ENCODE measurements at places on chromosomes 1 and 21.

DNA sequence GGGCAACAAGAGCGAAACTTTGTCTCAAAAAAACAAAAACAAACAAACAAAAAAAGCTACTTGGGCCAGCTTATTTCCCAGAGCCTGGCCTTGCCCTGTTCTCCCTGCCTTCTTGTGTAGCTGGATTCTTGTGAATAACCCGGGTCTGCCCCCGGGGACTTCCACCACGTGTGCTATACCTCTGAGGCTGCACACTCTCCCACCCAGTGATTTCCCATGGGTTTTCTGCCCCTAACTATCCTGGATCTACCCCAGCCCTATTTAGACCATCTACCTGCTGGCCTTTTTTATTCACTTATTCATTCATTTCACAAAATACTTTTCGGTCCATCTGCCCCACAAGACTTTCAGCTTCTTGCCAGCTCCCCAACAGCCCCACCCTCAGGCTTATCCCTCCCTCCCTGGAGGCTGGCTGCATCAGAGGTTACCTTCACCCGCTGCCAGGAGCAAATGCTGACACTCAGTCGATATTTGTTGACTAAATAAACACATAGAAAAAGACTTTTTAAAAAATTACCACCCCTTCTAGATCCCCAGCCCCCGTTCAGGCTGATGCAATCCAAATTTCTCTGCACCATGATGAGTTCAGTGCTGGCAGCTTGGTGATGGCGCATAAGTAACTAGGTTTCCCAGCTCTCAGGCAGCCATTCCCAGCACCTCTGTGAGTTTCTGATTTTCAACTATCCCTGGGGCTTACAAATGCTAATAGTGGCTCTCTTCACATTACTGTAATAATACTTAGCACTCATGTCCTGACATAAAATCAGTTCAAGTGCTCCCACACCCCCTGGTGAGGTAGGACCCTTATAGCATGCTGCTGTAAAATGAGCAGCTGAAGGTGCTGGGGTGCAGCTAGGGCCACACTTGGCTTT is 30.7 kb upstream of the TARBP1 start:
- DNase-seq = no peak

DNA sequence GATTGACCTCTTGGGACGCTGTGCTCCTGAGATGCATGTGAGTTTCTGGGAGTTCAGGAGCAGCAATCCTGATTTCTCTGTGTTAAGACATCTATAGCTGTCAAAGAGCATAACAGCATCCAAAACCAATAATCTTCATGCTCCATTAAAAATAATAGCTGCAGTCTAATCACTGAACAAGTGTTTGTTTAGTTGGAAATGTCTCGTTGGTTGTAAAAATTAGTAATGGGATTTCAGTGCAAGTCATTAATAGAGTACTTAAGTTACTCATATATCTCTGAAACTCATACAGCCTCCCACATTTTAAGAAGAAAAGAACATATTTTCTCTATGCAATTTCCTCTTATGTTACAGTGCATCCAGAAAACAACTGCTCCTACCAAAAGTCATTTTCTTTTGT is 249.8 kb downstream of the ZP4 start:
- no peak for DNase-seq

DNA sequence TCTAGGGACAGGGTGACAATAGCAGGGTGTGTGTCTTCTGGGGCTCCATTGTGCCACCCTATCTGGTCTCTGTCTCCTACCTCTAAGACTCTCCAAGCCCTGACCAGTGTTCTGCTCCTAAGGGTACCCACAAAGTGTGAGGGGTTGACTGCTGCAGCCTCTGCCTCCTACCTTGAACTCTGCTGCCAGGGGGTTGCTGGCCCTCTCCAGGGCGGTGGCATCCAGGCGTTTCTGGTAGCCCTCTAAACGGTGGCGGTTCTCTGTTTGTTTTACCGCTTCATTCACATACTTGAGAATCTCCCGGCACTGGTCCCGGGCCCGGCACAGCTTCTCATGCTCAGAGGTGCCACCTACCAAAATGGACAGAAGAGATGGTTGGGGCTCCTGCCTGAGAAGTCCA is 24.4 kb downstream of the LRRC71 start:
- DNase-seq = no peak

DNA sequence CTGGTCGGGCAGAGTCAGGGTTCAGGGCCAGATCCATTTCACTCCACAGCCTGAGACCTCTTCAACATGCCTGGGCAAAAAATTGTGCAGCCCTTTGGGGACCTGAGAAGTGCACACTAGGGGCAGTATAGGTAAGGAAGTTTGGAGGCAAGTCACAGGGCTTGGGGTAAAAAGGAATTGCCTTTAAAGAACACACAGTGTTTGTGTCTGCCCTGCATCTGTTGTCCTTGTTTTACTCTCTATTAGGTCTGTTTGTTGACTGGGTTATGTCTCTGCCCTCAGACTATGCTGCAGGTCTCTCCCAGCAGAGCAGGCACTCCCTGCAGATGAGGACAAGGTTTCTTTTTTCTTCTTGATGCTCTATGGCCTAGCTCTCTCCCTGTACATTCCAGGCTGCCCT is 22.0 kb downstream of the LDLRAD2 start:
- DNase-seq = no peak

- no peak for DNase-seq
These were observed 25.0 kb downstream of the FUBP1 start for GRCh38 chr1:77953907-77954306.

- DNase-seq = no peak
These were observed 118.4 kb upstream of the NR5A2 start for GRCh38 chr1:199909137-199909536.

- no peak for DNase-seq
These were observed 18.0 kb downstream of the SERTAD4 start for GRCh38 chr1:210250665-210250997.

DNA sequence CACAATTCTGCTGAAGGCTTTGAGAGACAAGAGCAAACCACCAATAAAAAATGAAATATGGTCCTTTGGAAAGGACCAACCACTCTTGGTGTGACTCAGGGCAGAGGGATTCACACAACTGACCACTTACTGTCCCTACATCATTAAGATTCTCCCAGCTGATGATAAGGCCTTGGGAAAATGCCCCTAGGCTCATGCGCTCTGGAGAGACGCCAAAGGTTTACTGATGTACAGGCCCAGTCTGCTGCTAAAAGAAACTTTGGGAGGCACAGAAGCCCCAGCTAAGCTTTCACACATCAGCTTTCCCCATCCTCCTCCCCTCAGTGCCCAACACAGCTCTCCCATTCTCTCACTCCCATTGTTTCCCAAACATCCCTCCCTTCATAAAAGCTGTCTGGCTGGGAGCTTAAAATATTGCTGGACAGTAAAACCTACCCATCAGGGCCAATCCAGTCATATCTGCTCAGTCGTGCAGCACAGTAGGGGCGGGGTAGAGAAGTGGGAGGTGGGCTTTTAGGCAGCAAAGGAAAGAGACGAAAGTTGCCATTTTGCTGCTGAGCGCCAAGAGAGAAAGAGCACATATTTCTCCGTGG is at the start of gene GJA8:
Gene GJA8, plus strand, starts transcription at position 543 of the 593 bp plus-strand sequence. CDS start 5,161 bp downstream, outside the sequence.
- DNase-seq = no peak

- no peak for DNase-seq
These were observed 34.2 kb downstream of the CNIH3 start for GRCh38 chr1:224650290-224650689.

DNA sequence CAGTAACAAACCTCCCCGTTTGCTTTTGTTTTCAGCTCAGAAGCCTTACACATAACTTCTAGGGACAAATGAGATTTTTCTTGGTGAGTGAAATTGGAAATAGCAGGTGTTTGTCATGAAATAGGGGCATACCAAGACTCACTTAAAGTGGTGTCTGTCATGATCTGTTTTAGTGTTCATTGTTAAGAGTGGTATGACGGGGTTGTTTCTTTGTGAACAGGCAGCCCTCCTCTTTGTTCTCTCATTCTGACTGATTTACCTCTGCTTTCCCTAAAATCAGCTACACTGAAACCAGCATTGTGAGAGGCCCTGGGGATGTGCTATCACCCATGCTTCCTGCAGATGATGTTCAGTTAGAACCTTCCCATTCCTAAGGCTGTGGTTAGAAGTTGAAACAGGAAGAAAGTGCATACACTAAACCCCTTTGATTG is 2.5 kb upstream of the ERO1B start:
- DNase-seq = no peak

DNA sequence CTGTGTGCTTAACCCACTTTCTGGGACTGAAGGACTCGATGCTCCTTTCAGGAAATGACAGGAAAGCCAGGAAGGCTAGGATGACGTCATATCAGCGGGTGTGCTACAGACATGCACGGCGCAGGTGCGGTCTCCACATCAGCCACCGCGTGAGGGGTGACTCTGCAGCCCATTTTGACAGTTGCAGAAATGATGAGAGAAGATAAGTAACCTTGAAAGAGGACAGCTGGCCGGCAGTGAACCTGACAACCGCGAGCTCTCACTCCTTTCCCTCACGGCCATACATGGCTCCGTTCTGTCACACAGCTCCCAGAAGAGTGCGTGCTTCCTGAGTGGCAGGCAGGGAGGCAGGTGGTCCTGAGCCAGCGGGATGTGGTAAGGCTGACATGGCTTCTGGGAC is 1.7 kb upstream of the KRTAP10-5 start:
- no peak for DNase-seq

DNA sequence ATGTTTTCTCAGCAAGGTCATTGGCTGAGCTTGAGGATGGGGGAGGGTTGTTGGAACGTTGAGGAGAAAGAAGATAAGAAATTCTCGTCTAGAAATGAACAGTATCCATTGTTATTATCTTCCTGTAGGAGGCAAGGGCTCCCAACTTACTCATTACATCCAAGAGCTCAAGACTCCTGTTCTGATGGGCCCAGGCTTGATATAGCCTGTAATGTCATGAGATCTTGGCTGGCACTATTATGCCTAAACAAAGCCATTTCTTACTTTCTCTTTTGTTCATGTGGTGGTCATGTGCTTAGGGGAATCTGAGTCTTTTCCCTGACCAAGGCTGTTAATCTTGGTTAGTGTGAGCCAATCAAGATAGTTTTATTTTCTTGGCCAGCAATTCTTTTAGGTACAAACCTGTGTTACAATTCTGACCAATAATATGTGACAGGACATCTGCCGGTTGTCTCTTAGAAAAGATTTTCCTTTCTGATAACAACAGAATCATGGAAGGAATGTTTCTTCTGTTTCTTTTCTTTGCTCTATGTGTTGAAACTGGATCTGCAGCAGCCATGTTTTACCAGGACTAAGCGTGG is 15.2 kb upstream of the IGSF3 start:
- DNase-seq = no peak

- DNase-seq = no peak
These were observed 23.3 kb downstream of the PAX7 start for GRCh38 chr1:18653916-18654315.

- DNase-seq = no peak
These were observed 45.0 kb upstream of the AIM2 start for GRCh38 chr1:159121526-159121925.

- no peak for DNase-seq
These were observed 561 bp downstream of the KIF2C start for GRCh38 chr1:44740179-44740617.

- peak; percentile 81 for DNase-seq
These were observed 9.0 kb upstream of the FAM131C start for GRCh38 chr1:16082283-16083038.

DNA sequence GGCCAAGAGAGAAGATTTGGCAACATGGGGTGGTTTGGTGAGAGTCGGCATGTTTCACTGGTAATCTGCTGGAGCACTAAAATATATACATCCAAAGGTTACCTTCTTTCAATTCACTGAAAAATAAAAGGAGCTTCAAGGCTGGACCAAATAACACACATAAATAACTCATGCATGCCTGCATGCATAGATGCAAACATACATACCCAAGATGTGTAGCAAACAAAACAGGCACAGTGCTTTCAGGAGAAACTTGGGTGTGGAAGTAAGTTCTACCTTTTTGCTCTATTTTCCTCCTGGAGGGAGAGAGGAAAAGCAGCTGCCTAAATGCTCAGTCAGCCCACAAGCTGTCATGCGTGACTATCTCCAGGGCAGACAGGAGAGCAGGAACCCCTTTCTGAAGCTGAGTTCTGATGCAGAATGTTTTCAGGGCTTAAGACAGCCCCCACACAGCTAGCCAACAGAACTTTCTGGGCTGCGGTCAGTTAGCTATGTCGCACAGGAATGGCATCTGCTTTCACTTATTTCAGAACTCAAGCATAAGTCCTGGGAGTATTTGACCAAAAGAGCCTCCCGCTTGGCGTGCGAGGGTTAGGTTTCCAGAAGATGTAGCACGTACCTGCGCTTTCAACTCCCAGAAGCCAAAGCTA is 166.2 kb downstream of the TOMM20 start:
- DNase-seq = peak; percentile 92

DNA sequence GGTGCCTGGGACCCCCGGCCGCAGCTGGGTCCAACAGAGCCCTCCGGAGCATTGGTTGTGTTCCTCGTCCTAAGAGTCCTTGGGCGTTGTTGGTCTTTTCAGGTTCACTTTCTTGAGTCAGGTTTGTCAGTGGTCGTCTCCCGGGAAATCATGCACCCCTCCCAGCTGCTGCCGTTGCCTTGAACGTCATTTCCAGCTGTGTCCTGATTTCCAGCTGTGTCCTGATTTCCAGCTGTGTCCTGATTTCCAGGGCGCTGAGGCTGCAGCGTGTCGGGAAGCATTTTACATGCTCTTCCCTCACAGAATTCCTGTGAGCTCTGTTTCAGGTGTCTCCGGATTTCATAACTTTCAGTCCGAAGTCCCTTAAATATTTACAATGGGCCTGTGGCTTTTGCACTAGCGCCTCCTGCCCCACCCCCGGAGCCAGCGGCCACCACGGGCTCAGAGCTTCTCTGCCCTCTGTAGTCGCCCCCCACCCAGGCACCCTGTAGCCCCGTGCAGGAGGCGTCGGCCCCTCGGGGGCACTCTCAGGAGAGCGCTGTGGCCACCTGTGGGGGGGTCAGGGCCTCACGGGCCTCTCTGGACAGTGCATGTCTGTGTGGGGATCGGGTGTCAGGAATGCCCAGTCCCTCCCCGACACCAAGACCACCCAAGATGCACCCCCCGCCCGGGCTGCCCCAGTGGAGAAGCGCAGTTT is 66.7 kb downstream of the COL18A1 start:
- no peak for DNase-seq

DNA sequence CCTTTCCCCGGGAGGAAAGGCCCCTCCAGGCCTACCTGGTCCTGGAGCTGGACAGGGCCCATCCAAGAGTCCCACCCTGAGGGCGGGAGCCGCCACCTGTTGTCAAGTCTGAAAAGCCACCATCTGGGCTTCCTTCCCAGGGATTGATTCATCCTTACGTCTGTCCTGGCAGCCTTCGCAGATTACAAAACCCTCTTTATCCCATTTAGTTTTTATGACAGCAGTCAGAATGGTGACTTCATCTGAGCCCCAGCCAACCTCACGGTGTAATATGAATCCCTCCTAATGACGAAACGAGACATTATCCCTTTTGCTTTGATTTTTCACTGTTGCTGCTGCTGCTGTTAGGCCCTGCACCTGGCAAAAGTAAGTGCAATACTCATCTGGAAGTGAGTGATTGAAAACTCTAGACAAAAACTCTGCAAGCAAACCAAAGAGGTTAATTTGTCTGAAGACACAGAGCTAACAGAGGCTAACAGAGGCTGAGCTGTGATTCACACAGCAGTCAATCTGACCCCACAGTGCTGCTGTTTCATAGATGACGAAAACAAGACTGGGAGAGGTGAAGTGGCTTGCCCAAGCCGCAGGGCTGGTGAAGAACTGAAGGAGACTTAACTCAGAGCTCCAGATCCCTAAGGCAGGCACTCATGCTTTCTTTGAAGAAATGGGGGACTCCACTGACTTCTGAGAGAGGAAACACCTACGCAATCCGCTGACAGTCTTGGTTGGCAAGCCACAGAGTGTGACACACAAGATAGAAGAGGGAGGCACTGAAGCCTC is 30.0 kb upstream of the S100A7 start:
- DNase-seq = peak; percentile 88

- DNase-seq = no peak
These were observed 201.6 kb upstream of the PLXNA2 start for GRCh38 chr1:208445758-208446203.
